ENCODE measurements at places on chromosomes 6 and 20. TPM values are rescaled to one million over a fixed set of nuclear protein-coding genes. Genes with fewer than 3 reads are reported as not detected.

GRCh38 chr20:50359607-50360217 lies 150.5 kb upstream of the PTPN1 start:
- no peak for DNase-seq

DNA sequence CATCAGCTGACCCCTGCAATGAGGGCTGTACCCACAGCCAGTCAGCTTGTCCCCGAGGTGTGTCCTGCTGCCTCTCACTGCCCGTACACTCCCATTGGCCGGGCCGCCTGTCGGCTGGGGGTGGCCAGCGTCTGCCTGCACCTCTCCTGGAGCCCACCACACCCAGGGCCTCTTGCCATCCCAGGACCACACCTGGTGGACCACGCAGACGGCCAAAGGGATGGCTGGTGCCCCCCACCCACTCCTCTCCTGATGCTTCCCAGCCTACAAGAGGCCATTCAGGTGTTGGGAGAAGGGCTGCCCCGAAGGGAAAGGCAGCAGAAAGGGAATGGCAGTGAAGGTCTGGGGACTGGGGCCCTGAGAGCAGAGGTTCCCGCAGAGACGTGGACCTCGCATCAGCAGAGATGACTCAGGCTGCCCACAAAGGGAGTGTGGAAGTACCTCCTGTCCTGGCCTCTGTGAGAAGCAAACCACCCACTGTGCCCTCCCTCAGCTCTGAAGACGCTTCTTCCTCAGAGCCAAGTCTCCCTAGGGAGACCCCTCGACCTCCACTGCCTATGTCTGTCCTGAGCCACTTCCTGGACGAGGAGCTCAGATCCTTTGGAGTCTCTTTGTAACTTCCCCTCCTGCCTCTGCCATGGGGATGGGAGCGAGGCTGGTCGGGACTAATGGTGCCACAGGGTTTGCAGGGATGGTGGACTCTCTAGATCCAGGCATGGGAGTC lies 60.9 kb downstream of the PYGB start:
- DNase-seq: no peak

- DNase-seq: no peak
Measured at GRCh38 chr6:167652701-167653095, 174.0 kb upstream of the AFDN start.

DNA sequence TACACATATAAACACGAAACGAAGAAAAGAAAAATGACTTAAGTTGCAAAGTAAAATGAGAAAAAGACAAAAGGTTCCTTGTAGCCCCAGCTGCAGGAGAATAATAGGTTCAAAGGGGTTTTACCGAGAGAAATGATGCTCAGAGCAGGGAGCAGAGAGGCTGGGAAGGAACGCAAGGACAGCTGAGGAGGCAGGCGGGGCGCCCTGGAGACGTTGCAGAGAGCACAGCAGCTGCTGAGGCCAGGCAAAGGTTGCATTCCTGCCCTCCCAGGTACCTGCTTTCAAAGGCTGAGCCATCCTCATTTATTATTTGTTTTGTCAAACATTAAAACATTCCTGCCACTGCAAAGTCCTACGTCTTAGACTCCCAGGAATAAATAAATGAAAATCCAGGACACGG lies 16.2 kb upstream of the VAPB start:
- no peak for DNase-seq

The SIRPD gene
- not detected for polyA plus RNA-seq

The HDGFL1 gene
- polyA plus RNA-seq: not detected

DNA sequence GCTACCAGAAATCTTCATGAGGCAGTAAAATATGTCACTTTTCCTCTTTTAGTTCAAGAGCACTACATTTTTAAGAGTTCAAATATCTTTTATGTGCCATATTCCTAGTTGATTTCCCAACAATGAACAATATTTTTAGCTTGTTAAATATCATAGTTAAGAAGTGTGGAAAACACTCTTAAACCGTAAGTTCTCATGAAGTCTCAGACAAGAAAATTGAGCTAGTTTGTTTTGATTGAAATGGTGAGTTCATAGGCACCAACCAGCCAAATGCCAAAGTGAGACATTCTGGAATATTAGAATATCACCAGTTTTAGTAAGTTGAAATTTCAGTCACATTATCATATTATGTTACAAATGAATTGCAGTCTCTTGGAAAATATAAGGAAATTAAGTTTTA lies 277.2 kb upstream of the HSF2 start:
- DNase-seq: no peak

The CDH4 gene
- polyA plus RNA-seq: 7.3 TPM
